ENCODE measurements at places on chromosomes 12 and 14. TPM values are rescaled to one million over a fixed set of nuclear protein-coding genes. Genes with fewer than 3 reads are reported as not detected.

FAM90A1 gene
- total RNA-seq = 0.49 TPM

GRCh38 chr12:49871263-49871561, 28.3 kb upstream of the BCDIN3D start:
- no peak for DNase-seq

GRCh38 chr12:121279071-121279375, 17.5 kb downstream of the CAMKK2 start:
- no peak for DNase-seq

GRCh38 chr14:96380735-96381134, 11.2 kb upstream of the AK7 start:
- DNase-seq = no peak
